ENCODE measurements at places on chromosomes 3 and 15. TPM values are rescaled to one million over a fixed set of nuclear protein-coding genes. Genes with fewer than 3 reads are reported as not detected.

CLDN16 gene
- not detected for total RNA-seq

MESP2 gene
- total RNA-seq, result 0.27 TPM

SAMMSON gene
- total RNA-seq, result not detected

KBTBD13 gene
- total RNA-seq, result 5.2 TPM

SLC9A9 gene
- total RNA-seq, result 4.9 TPM

TM6SF1 gene
- total RNA-seq, result 4.7 TPM

MNS1 gene
- 1.4 TPM for total RNA-seq

GUCA1C gene
- 5.8 TPM for total RNA-seq

Measured in left ventricle myocardium inferior (tissue), 1 donor.